ENCODE measurements at places on chromosomes 4 and X. TPM values are rescaled to one million over a fixed set of nuclear protein-coding genes. Genes with fewer than 3 reads are reported as not detected.

- peak; percentile 21 for DNase-seq
Observed at GRCh38 chr4:110198435-110199416, at the start of gene ELOVL6. TSS of gene ELOVL6 (minus strand) at chr4:110198615. CDS start at chr4:110198335, 280 bp downstream.

GRCh38 chr4:183445097-183445428 is 627 bp downstream of the CDKN2AIP start:
- no peak for DNase-seq

- no peak for DNase-seq
Observed at GRCh38 chr4:44914223-44914622, 187.9 kb upstream of the GNPDA2 start.

GRCh38 chr4:48490680-48491513 is 845 bp downstream of the ZAR1 start:
- no peak for DNase-seq

The DUX4 gene
- not detected for total RNA-seq

The YIPF7 gene
- not detected for total RNA-seq

The SORBS2 gene
- not detected for total RNA-seq

The KCNIP4 gene
- total RNA-seq = not detected

Data from activated T-helper 1 cell treated with anti-CD3 and anti-CD28 coated beads, Interleukin-12 subunit alpha, Interleukin-12 subunit beta, Interleukin-2, Interleukin-4 antibody, amounts not matched to agents 30 ng/mL and 10 ng/mL and 1 ng/mL, durations not matched to agents 14 hours and 24 hours and 36 hours (primary cell).